T-helper 9 cell (primary cell): ENCODE measurements at places on chromosomes 3 and 15.

DNA sequence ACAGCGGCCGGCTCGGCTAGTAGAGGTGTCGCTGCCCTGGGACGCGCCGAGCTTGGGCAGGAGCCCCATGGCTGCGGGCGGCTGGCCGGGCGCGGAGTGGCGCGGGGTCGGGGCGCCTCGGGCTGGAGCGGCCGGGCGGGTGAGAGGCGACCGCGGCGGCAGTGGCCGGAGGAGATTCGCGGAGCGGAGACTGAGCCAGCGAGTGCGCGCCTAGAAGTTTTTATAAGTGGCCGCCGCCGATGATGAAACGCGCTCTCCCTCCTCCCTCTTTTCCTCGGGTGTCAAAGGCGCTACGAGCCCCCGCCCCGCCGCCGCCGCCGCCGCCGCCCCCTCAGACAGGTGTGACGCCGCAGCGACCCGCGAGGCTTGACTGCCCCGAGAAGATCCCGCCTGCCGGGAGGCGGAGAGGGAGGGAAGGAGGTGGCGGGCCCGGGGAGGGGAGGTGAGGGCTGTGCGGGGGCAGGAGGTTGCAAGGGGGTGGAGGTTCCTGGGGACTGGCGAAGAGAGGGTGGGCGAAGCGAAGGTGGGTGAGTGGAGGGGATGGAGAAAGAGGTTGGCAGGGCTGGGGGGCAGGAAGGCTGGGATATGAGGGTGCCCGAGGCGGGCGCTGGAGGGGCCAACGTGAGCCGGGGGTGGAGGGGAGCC, at the start of gene SLCO2A1:
Gene SLCO2A1 (minus strand): TSS at position 192 of the 645 bp plus-strand sequence. CDS start 123 bp downstream, at position 69.
- DNase-seq, result no peak

DNA sequence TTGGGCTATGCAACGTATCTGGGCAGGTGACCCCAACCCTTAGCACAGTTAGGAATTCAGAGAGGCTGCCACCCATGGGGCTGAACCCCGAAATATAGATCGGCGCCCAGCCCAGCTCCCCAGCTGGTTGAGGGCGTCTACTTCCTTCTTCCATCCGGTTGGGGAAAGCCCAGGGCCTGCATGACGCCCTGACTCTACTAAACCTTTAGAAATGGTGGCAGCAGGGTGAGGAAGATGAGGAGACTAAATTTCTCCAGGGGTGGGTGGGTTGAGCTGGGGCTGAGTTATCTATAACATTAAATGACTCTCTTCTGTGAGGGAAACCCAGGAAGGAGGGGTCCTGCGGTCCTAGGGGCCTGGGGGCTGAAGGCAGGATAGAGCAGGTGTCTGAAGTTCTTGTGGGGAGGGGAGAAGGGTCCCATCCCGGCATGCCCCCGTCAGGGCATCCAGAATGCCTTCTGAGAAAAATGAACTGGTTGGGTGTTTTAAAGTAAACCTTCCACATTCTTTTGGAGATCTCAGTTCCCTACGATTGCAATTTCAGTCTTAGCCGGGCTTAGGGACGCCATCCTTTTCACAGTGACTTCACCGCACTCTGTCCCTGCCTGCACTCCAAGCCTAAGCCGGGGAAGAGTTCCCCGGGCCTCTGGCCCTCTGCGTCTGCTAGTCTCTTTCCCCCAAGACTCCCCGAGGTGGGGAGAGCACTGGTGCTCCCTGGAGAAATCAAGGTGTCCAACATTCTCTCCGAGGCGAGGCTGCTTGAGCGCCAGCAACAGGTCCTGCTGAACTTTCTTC, 28.5 kb downstream of the NR2F2 start:
- DNase-seq, result no peak

DNA sequence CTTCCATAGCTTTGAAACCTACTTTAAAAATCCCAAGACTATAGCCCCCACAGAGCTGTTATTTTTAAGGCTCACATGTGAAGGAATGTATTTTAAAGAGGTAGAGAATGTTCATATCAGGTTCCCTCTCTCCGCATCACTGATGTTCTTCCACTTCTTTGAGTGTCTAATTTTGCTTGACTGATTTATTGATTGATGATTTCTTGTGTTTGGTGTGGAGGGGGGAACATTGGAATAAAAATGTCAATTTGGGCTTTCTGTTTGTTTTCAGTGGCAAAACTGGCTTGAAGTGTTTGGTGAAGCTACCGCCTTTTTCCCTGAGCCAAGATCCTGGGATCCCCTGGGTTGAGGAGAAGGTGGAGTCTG, 2.7 kb upstream of the TMEM212 start:
- no peak for DNase-seq

DNA sequence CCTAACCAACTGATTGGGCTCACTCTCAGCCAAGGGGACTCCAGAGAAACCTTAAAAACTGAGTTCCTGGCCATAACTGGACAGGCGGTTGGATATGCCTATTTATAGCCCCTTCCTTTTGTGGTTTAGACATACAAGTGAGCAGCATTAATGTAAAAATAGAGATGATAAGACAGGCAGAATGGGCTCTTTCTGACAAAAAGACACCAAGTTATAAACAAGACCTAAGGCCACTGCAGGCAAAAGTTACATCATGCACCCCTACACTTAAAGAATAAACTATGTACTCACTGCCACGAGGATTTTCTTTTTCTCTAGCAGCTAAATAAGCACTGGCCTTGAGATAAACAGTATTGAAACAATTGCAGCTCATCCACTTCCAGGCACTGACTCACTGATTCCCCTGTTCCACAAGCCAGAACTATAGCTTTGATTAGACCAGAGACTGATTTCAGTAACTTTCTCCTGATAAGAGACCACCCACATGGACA, 30.1 kb downstream of the SUCNR1 start:
- DNase-seq, result no peak

DNA sequence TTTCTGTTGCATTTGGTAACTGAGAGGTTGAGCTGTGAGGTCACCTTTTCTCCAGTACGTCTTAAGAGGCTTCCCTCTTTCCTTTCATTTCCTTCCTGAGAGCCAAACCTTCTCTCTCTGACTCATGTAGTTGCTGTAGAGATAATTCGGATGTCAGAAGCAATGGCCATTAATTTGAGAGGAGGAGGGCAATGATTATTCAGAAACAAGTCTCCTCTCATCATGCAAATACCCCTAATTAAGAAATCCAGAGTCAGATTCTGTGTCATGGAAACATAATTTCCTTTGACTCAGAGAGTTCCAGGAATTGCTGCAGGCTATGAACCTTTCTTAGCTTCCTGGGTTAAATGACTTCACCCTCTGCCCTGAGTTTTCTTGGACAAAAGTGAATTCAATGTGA, 59.0 kb upstream of the GSK3B start:
- DNase-seq, result no peak

GRCh38 chr3:53845103-53845880, 927 bp downstream of the CHDH start:
- DNase-seq, result no peak

GRCh38 chr3:71360764-71361163, 222.8 kb downstream of the FOXP1 start:
- DNase-seq, result no peak

GRCh38 chr3:12490547-12490946, 6.3 kb downstream of the TSEN2 start:
- DNase-seq, result no peak

DNA sequence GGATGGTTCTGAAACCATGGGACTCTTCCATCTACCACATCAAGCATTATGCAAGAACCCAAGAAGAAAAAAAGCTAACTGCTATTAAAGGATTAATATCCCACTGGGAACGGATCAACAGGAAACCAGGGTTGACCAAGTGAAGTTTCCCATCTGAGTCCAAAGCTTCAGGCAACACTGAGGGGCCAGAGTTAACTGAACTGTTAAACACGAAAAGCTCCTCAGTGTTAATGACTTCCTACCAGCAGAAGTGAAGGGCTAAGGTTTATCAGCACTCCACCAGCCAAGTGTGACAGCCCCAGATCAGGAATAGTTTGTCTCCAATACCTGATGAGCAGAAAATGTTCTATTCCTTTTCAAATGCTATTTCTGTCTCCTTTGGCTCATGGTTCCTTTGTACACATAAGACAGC, 36.7 kb downstream of the PTPN9 start:
- DNase-seq, result no peak

- DNase-seq, result no peak
Observed at GRCh38 chr3:116734243-116734642, 24.7 kb downstream of the TUSC7 start.
